Fibroblast of lung (primary cell): ENCODE measurements at places on chromosomes 2 and 18. TPM values are rescaled to one million over a fixed set of nuclear protein-coding genes. Genes with fewer than 3 reads are reported as not detected.

The LGALSL gene
- total RNA-seq: 2.8 and 3.1 TPM in 2 replicates

The ASIC4 gene
- total RNA-seq: under 0.01 and 0.33 TPM in 2 replicates

The VSNL1 gene
- 1.2 and 1.3 TPM in 2 replicates for total RNA-seq

The CCNYL1 gene
- total RNA-seq: 5.4 and 8.8 TPM in 2 replicates

The IAH1 gene
- 84.7 and 92.5 TPM in 2 replicates for total RNA-seq

The C2orf74 gene
- total RNA-seq: 20.5 and 21.5 TPM in 2 replicates
